ENCODE measurements at places on chromosomes 4 and X.

- DNase-seq: no peak
Observed at GRCh38 chrX:22912616-22913015, 87.1 kb upstream of the DDX53 start.

DNA sequence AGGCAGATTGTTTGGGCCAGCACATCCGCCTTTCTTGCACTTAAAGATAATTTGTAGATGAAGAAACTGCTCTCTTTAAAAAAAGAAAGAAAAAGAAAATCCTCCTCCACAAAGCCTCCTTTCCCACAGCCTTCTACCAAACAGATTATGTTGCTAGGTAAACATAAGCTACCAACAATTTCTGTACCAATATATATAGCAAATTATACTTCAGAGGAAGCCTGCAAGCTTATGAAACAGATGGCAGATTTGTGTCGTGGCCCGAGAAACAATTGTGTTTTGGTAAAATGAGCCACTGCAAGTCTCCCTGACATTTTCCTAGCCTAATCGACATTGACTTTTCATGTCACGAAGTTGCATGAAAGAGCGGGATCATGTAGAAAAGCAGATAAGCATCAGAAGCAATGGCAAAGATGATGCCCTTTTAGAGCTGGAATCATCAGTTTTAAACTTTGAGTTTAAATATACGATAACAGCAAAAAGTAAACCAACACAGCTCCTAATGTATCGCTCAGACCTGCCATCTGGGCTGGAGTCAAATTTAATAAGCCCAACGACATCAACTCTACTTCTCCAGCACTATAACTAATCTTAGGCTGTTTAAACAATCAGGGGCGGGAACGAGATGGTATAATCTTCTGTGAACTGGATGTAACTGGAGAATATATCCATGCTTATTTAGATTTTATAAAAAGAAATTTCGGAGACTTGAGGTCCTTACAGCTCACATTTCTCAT is 94.9 kb upstream of the PLAC1 start:
- DNase-seq: no peak

DNA sequence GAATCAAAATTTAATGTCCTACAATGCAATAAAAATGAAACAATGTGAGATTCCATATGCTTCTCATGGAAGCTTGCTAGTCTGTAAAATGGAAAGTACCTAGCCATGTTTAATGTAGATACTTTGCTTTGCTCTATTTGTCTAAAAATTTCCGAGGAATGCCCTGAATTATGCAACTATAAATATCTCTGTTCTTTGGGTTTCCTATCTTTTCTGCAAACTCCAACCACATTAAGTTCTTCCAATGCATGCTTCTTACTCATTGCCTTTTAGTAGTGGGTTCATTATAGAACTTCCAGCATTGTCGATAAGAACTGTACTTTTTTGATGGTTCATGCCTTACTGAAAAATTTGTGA is 178.3 kb downstream of the RASL11B start:
- DNase-seq: no peak

GRCh38 chr4:18227880-18228279 is 206.3 kb upstream of the LCORL start:
- no peak for DNase-seq

GRCh38 chr4:5753766-5754528 is 42.9 kb downstream of the EVC start:
- no peak for DNase-seq

GRCh38 chr4:73922766-73923630 is 53.8 kb downstream of the CXCL1 start:
- no peak for DNase-seq

DNA sequence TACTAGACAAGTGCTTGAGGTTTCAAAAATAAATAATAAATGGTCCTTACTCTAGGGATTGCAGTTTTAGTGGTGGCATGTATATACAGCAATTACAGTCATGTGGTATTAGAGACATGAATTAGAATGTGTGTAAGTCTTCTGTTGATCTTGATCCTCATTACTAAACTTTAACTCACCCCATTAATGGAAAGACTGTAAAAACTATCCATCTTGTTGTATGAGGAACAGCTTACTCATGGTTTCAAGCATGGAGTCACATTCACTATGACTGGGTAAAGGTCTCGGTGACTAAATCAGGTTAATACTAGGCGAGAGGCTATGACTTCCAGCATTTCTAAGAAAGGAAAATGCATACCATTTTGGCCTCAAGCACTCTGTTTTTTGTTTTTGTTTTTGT is 107.0 kb upstream of the HPGD start:
- no peak for DNase-seq

GRCh38 chrX:148298737-148299136 is 201.7 kb upstream of the AFF2 start:
- DNase-seq: no peak

DNA sequence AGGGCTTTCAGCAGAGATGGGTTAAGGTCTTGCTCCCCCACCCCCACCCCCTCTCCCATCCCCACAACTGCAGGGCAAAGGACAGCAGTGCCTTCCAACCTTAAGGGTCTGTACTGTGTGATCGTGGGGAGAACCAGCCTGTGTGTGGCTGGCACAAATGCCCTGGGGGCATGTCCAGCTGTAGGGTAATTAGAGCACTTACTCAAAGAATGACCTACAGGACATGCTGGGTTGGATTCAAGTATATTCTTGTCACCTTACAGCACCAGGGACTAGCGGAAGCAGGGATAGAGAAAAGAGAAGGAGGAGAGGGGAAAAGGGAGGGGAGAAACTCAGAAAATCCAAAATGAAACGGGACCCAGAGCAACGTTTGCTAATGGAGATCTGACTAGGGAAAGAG is 191.3 kb upstream of the GATB start:
- DNase-seq: no peak

DNA sequence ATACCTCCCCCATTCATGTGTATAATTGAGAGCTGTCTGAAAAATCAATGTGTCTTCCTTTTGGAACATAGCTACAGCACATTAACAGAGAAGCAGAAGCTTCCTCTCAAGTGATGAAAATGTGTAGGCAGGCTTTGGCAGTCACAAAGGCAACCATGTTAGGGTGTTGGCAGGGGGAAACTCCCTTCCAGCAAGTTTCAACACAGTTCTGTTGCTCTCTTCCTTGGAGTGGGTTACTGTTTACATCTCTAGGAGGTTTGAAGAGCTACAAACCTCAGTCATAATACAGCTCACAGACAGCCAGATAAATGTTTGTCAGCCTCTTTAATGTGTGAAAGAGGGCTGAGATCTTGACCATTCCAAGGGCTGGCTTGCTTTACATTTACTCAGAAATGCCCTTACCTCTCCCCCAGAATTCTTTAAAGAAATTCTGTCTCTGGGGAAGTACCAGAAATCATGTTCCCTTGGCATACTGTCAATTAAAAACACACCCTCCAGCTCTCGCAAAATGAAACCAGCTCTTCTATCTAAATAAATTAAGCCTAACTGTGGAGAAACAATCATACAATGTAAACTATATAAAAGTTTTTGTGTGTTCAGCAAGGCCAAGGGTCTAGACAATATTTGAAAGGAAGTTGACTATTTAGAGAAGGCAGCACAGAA is 18.9 kb downstream of the ZBTB33 start:
- DNase-seq: no peak

DNA sequence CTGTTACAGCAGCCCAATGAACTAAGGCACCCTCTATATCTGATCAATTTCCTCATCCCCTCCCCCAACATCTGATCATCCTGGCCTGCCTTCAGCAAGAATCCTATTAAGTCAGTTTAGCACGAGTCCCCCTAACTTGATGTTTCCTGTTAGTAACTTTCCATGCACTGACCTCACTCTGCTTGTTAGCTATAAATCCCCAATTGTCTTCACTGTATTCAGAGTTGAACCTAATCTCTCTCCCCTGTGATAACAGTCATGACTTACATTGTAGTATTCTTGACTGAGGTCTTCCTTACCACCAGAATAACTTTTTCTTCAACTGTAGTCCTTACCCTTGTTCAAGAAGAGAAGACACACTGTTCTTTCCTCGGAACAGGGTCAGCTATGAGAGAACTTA is 8.5 kb downstream of the ANXA5 start:
- DNase-seq: no peak

- no peak for DNase-seq
Observed at GRCh38 chr4:175127314-175127713, 209.2 kb downstream of the ADAM29 start.

- no peak for DNase-seq
Observed at GRCh38 chr4:17024425-17024824, 126.0 kb upstream of the LDB2 start.

GRCh38 chrX:1453951-1454785 is 1.5 kb upstream of the ASMTL start:
- DNase-seq: peak; percentile 87

DNA sequence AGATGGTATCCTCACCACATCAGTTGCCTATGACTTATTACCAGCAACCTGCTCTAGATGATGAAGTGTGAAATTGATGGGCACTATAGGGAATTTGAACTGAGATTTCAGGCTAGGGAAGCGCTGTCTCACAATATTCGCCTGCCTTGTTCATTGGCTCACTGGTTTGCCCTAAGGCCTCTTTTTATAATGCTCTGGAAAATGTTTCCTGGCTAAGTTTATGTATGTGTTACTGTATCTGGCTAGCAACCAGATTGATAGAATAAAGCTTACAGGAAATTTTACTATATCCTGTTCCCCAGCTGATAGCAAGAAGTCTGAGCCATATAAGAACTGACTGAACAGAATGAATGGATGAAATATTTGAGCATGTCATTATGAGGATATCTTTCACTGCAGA is 71.6 kb downstream of the GSTCD start:
- no peak for DNase-seq

DNA sequence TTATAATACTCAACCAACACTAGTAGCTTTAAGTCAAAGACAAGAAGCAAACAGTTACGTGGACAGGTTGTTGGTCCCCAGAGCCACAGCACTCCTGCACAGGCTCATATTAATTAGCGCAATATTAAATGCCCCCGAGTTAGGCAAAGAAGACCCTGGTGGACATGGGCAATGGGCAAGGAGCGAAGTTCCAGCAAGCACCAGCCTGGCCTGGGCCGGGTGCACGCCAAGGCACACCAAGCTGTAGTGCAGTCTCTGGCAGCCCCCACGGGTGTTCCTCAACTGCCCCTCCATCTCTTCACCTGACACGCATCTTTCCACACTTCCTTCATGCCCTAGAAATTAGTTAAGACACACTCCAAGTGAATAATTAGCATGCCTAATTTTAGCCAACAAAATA is 20.1 kb downstream of the FAT1 start:
- no peak for DNase-seq

DNA sequence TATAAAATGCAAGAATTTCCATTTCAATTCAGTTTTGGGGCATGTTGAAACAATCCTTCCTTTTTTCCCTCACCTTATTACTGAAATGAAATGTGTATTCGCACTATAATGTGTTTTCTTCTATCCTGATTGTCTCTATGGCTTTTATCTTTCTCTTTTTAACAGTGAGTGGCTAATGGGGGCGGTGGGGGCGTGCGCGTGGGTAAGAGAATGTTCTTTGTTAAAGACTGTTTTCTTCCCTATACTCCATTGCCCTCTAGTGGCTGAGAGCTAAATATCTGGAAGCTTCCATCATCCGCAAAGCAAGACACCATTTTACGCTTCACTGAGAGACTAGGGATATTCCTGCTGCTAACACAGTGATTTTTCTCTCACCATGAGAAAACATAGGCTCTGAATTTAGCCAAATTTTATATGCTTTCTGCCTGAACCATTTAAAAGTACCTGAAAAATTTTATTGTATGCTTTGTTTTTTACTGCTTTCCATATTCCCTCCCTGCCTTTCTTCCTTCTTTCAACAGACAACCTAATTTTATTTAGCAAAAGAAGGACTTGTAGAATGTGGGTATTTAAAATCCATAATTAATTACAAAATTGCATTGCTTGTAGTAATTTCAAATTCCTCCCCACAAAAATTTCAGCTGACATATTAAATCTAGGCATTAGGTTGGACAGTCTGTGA is 194.0 kb downstream of the GASK1B start:
- DNase-seq: no peak

DNA sequence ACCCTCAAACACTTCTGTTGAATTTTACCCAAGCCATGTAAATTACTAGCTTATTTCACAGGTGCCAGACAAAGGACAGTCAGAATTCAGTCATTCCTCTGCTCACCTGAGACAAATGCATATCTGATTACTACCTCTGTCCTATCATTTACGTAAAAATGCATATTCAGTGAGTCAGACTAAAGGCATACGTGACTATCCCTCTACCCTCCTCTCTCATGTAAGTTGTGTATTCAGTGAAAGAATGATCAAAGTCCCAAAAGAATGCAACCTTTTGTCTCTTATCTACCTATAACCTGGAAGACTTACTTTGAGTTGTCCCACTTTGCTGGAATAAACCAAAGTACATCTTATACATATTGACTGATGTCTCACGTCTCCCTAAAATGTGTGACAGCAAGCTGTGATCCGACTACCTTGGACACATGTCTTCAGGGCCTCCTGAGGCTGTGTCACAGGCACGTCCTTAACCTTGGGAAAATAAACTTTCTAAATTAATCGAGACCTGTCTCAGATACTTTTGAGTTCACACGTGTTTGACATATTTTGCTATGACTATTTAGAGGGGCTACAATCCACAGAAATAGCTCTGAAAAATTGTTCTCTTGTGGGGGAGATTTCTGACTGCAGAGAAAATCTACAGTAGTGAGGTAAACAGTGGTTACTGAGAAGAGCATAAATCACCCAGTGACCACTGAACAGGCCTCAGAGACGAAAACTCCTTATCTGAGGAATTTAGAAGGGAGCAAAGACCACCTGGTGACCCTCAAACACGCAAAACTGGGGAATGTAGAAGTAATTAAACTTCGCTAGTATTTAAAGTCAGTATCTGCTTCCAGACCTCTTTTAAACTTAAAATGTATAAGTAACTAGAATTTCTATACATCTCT is 1575.8 kb downstream of the STIM2 start:
- no peak for DNase-seq

DNA sequence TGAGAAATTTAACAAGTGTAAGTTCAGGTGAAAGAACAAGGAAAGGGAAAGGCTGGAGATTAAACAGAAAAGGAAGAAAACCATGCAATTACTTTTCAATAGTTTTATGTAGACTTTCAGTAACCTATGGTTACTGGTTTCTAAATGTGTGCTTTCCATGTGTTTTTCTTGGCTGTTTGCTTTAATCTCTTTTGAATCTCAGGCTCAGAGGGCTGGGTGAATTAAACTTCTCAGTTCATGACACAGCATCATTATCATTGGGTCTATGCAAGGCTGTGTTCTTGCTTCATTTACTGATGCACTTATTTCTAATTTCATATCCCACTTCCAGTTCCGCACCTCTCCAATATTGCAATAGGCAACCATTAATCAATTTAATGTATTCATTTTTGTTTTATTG is 266.5 kb upstream of the UGT8 start:
- no peak for DNase-seq

GRCh38 chr4:112266823-112267222 is 18.9 kb downstream of the TIFA start:
- no peak for DNase-seq

GRCh38 chr4:70654605-70655011 is 11.7 kb downstream of the JCHAIN start:
- no peak for DNase-seq

All from stimulated activated CD8-positive, alpha-beta memory T cell treated with anti-CD3 and anti-CD28 coated beads, Interleukin-12 subunit alpha, Interleukin-12 subunit beta, amount 100 ng/mL, for 1 hour (primary cell).